ENCODE measurements at places on chromosomes 13 and 19. TPM values are rescaled to one million over a fixed set of nuclear protein-coding genes. Genes with fewer than 3 reads are reported as not detected.

DNA sequence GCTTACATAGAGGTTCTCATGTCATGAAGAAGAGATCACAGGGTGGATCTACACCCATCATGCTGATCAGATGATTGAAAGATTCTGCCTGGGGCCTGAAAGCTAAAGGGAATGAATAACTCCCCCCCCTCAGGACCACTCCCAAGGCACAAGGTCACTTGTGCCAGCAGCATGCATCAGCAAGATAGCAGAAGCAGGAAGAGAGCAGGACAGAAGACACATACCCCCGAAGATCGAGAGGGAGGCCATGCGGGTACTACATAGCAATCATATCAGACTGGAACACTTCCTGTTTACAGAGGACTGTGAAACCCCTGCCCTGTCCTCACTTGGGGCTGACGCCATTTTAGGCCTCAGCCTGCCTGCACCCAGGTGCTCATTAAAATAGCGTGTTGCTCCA, 143.2 kb upstream of the EDNRB start:
- no peak for DNase-seq

DNA sequence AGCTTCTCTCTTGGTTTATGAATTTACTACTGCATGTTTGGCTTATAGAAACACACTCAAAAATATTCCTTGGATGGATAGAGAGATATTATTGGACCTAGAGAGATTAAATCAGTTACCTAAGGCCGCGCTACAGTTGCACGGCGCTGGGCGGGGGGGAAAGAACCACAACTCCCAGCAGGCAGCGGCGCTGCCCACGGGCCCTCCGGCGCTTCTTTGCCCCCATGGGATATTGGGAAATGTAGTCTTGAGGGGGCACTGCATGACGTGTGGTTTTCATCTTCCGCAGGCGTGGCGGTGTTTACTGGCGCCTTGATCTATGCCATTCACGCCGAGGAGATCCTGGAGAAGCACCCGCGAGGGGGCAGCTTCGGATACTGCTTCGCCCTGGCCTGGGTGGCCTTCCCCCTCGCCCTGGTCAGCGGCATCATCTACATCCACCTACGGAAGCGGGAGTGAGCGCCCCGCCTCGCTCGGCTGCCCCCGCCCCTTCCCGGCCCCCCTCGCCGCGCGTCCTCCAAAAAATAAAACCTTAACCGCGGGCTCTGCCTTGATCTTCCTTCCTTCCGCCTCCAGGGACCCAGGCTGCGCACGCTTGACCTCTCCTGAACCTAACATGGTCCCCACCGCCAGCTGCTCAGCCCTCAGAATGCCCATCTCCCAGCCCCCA, 4.8 kb downstream of the EMP3 start:
- peak; percentile 95 for DNase-seq

The RELB gene
- 22.4 TPM for total RNA-seq

The CD320 gene
- total RNA-seq = 49.8 TPM

The CCDC169 gene
- total RNA-seq = 0.45 TPM

The LPAR2 gene
- 39.4 TPM for total RNA-seq
